Posterior vena cava (tissue), 2 donors: ENCODE measurements at places on chromosomes 12 and 14. TPM values are rescaled to one million over a fixed set of nuclear protein-coding genes. Genes with fewer than 3 reads are reported as not detected.

Gene HOXC6
- 23.5 TPM for total RNA-seq

Gene CCDC196
- total RNA-seq: not detected

DNA sequence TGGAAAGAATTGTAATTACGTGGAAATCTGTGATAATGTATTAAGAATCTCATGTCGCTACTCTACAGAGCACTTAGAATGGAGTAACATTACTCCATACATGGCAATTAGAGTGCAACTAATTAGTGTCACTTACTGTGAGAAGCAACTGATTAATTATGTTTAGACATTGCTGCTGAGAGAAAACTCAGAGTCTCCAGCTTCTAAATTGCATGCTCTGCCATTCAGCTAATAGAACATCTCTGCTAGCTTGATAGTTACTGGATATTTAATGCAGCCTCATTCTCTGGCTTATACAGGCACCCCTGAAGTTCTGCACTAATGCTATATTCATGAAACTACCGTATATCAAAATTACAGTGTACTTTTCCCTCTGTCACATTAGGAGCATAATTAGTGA, 338.4 kb downstream of the ADAMTS20 start:
- no peak for DNase-seq

GRCh38 chr12:93102312-93102711, 173.2 kb upstream of the EEA1 start:
- no peak for DNase-seq

- DNase-seq: no peak
Measured at GRCh38 chr14:51844081-51844881, 16.1 kb upstream of the GNG2 start.

- DNase-seq: no peak
Measured at GRCh38 chr14:83433618-83434017, 1900.0 kb upstream of the SEL1L start.
